Muscle of leg (tissue), 16 donors: ENCODE measurements at places on chromosomes 4 and X. TPM values are rescaled to one million over a fixed set of nuclear protein-coding genes. Genes with fewer than 3 reads are reported as not detected.

DNA sequence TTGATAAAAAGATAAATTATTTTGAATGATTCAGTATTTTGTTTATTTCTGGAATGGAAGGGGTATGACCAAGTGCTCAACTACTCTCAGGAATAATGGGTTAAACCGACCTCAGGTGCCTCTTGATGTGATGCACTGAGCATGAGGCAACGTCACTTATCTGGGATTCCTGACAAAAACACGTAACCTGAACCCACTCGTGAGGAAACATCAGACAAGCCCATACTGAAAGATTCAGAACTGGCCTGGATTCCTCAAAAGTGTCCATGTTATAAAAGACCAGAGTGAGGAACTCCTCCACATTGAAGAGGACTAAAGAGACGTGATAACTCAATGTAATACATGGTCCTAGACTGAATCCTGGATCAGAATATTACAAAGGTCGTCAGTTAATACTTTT, 144.0 kb downstream of the FNIP2 start:
- peak; percentile 66 for DNase-seq

GRCh38 chr4:6819295-6819694, 36.8 kb downstream of the KIAA0232 start:
- no peak for DNase-seq

GRCh38 chr4:14308229-14308651, 680.7 kb upstream of the BOD1L1 start:
- no peak for DNase-seq

GRCh38 chrX:53337101-53337500, 55.7 kb upstream of the IQSEC2 start:
- DNase-seq: no peak

The TEC gene
- 0.40 TPM for total RNA-seq

The ETDA gene
- not detected for total RNA-seq

The TCEAL2 gene
- 1.8 TPM for total RNA-seq

The PNMA6F gene
- total RNA-seq: not detected

The F8A3 gene
- 0.84 TPM for total RNA-seq

The MAGED4B gene
- total RNA-seq: 30.1 TPM
